OCI-M1 (cell line): ENCODE measurements at places on chromosomes 5 and 9.
A peak's percentile ranks its signal among the peaks of the same experiment; 100 is the strongest.

DNA sequence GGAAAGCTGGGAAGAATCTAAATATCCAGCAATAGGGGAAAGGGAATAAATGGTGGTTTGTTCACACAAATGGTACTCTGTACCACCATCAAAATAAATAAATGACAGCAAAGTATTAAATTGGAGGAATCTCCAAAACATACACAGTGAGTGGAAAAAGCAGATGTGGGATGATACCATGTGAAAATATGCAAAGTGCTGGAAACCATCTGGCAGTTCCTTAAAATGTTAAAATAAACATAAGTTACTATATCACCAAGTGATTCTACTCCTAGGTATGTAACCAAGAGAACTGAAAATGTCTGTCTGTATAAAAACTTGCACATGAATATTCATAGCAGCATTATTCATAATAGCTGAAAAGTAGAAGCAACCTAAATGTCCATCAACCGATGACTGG lies 41.9 kb upstream of the TEX48 start:
- DNase-seq: no peak

DNA sequence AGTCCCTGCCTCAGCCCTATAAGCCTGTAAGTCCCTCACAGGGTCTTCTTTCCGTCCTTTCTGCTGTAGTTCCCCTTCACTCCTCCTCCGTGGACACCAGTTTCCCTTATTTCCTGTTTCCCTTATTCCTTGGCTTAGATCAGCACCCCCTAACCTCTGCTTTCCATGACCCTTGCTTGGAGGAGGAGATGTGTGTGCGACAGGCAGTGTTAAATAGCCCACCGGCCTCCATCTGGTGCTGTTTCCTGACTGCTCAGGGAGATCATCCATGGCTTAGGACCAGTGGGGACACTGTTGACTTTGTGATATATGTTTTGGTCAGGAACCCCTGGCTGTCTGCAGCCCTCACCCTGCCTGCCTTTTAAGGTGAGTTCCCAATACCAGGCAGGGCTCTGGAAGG lies 34.1 kb upstream of the PSD2 start:
- no peak for DNase-seq

- no peak for DNase-seq
These were observed 28.1 kb upstream of the SYNPO start for GRCh38 chr5:150612405-150612804.

DNA sequence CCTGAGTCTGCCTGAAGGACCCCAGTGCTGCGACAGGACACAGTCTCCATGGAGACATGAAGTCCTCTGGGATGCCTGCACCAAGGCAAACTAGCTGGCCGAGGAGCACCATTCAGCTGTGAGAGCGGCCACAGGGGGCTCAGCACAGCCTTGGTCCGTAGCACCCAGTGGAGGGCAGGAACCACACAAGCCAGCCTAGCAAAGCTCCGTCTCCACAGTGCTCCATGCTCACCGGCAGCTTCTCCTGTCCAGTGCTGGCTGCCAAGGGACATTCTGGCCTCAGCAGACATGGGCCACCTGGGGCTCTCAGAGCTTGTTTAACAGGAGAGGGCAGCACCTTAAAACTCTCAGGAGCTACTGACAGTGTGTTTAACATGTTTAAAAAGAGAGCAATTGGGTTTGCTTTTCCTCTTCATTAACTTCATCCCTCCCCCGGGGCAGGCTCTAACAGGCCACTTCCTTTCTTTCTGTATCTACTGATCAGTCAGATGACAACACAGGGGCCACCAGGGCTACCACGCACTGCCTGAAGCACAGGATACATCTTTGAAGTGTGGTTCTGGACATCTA lies 57.0 kb downstream of the SECISBP2 start:
- peak; percentile 88 for DNase-seq

DNA sequence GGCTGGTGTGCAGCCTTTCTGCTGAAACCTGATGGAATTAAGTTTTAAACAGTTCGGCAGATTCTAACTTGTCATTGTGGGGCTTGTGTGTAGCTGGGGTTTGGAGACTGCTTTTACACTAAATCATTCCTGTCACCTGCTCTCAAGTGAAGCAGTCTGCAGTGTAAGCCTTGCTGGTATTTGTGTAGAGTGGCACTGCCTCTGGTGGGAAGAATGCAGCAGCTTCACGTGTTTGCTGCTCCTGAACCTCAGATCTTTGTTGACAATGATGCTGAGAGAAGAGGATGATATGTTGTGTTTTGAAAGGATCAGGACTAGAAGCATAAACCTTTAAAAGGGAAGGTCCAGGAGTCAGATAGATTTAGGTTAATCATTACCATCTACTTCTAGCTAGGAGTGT lies 88.1 kb downstream of the KDM4C start:
- DNase-seq: no peak

GRCh38 chr5:149466457-149466972 lies 84.7 kb downstream of the CSNK1A1 start:
- DNase-seq: peak; percentile 62
